Type B pancreatic cell (in vitro differentiated cells): ENCODE measurements at places on chromosomes 6 and 20. TPM values are rescaled to one million over a fixed set of nuclear protein-coding genes. Genes with fewer than 3 reads are reported as not detected.

NRN1 gene
- 0.48 and 6.3 TPM in 2 replicates for total RNA-seq

MCHR2 gene
- total RNA-seq = not detected in 2 replicates

RAD21L1 gene
- total RNA-seq = not detected in 2 replicates

RNF39 gene
- total RNA-seq = 1.5 TPM in 2 replicates

COQ3 gene
- 7.3 and 7.5 TPM in 2 replicates for total RNA-seq

MEI4 gene
- 0.29 and 1.1 TPM in 2 replicates for total RNA-seq

CDH22 gene
- total RNA-seq = 1.3 and 1.8 TPM in 2 replicates

FERMT1 gene
- 7.1 and 11.5 TPM in 2 replicates for total RNA-seq

DNA sequence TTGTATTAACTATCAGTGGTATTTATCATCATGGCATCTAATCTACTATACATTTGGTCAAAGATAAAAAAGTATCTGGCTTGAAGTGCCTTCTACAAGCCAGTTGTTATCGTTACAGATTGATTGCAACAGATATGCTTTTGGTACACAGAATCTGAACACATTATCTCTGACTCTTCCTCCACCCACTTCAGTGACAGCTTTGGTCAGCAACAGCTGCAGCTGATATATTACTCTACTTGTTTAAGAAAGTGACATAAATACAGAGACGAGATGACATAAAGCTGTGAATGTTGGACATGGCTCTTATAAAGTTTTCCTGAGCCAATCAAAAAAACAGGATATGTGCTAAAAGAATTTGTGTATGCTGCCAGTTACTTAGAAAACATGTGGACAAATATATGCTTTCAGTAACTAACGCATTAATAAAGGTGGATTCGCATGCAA lies 77.6 kb downstream of the HIVEP2 start:
- no peak for DNase-seq

DNA sequence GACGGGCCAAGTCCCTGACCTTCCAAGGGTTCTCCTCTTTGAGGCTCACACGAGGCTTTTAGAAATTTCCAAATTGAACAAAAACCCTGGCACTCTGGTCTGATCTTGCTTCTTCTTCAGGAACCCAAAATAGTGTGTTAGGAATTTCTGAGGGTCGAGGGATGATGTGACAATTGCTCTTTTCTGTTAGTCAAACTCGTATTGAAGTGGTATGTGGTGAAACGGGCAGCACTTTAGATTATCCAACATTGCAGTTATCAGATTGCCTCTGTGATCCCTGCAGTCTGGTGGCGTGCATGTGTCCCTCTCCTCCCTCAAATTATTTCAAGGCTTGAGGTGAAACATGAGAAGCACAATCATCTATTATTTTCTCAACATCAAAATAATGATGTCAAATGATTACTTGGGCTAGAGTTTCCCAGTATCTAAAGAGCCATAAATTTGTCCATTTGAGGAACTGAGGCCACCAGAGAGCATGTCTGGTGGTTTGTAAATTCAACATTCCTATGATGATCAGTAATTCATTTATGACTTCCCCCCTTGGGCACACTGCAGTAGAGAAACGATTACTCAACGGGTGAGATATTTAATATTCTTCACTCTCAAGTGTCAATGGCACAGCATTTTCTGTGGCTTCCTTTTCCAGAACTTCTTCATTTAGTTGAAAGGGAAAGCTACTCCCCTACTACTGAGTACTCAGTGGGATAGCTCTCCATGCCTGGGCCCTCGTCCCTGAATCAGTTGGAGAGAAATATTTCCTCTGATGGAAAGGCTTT lies 308.6 kb upstream of the MAP3K7 start:
- DNase-seq = no peak

DNA sequence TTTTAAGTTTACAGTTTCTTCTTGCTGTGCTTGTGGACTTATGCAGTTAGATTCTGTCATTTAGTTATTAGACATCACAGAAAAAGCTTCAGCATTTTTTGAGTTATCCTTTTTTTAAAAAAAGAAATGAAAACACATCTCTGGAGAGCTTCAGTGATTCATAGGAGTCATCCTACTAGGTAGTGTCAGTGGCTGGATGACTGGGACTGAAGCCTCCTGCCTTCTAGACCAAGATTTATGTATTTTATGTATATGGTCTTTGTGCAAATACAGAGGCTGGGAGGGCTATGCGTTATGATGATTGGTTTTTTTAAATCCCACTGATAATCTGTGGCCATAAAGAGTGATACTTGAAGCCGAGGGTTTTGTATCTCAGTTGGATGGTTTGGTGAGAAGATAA lies 125.9 kb upstream of the JAG1 start:
- DNase-seq = no peak

DNA sequence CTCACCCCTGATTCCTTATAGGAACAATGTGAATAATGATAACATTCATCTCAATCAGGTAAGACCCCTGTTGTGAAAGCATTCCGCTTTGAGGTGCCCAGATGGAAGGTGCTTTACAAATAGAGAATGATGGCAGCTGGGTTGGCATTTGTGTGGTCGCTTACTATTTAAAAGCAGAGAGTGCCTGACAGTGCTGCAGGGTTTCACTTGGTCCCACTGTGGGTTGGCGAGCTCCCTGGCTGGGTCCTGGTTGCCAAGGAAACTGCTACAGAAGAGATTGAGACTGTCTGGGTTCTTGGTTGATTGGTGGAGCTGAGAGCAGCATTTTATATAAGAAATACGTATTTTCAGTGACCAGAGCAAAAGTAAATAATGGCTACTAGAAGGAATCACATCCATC lies 207.2 kb upstream of the KCNQ5 start:
- no peak for DNase-seq

DNA sequence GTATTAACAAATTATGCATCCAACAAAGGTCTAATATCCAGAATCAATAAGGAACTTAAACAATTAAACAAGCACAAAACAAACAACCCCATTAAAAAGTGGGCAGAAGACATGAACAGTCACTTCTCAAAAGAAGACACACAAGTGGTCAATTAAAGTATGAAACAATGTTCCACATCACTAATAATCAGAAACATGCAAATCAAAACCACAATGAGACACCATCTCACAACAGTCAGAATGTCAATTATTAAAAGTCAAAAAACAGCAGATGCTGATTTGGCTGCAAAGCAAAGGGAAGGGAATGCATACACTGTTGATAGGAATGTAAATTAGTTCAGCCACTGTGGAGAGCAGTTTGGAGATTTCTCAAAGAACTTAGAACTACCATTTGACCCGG lies 129.3 kb downstream of the PFDN4 start:
- DNase-seq = no peak

DNA sequence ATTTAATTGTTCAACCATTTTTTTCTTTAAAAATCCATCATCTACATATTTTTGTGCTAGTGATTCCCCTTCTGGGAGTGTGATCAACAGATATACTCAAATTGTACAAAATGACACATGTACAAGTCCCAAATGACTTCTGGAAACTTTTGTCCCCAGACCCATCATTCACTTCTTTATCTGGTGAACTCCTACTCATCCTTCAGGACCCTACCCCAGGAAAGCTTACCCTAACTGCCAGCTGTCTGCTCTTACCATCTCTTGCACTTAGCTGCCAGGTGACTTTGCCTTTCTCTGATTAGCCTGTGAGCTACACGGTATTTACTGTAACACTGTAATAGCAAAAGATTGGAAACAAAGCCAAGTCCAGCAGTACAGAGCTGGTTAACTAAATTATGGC lies 55.3 kb downstream of the JPH2 start:
- no peak for DNase-seq

- DNase-seq = no peak
These were observed 6.5 kb upstream of the RNF24 start for GRCh38 chr20:4021906-4022305.

GRCh38 chr6:21348504-21349195 lies 244.9 kb upstream of the SOX4 start:
- DNase-seq = no peak

DNA sequence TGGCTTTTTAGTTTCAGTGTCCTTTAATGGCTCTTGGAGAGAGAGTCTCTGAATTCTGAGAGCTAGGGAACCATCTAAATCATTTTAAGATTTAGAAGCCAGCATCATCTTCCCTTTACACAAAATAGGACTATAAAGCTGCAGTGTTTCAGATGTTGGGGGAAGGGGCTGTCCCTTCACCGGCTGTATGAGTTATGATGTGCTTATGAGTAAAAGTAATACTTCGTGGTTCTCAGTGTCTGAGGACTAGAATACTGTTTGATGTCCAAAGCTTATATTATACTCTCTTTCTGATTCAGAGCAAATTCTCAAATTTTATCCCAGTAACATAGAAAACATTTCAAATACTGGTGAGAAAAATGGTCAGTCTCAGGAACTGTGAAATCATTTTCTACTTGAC lies 63.5 kb upstream of the FAM8A1 start:
- DNase-seq = no peak

- no peak for DNase-seq
These were observed 8.1 kb upstream of the OCSTAMP start for GRCh38 chr20:46558511-46558959.

DNA sequence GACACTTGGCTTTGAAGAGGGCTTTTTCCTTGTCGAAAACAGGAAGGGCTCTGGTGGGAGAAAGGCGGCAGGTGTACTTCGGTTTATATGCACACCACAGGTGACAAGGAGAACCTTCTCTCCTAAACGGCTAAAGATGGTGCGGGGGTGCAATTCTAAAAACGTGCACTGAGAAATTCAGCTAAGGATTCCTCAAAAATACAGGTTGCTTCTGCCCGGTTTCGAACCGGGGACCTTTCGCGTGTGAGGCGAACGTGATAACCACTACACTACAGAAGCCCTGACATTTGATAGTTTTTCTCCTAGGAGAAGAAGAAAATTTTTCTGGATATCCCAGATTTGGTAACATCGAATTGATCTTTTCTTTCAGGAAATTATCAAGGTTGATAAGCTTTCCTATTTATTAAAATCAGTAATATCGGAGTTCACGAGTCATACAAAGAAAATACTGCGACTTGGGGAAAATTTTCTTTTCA lies 32.0 kb downstream of the POM121L2 start:
- DNase-seq = no peak

GRCh38 chr6:135002229-135002844 lies 52.3 kb downstream of the HBS1L start:
- DNase-seq = no peak

- DNase-seq = no peak
These were observed 2.8 kb upstream of the LIME1 start for GRCh38 chr20:63733579-63734081.

GRCh38 chr6:117955684-117956256 lies 48.7 kb downstream of the SLC35F1 start:
- DNase-seq = no peak

DNA sequence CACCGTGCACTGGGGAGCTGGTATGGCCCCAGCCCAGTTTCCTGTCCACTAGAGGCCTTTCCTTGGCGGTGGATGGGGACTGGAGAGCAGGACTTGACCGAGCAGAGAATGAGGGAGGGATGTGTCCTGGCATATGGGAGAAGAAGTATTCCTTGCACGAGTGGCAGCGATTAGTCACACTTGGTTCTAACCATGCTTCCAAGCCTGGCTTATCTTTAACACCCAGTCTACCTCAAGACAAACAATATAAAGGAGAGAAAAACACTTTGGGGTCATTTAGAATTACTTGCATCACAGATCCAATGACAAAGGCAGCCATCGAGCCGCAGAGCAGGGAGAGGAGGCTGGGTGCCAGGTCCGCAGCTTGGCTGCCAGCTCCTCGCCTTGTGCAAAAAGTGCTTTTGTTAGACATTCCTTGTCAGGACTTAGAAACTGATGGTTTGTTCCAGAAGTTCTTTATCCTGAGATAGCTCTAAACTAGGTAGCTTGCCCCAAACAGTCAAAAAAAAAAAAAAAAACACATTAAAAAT lies 214.9 kb upstream of the GMDS start:
- no peak for DNase-seq

DNA sequence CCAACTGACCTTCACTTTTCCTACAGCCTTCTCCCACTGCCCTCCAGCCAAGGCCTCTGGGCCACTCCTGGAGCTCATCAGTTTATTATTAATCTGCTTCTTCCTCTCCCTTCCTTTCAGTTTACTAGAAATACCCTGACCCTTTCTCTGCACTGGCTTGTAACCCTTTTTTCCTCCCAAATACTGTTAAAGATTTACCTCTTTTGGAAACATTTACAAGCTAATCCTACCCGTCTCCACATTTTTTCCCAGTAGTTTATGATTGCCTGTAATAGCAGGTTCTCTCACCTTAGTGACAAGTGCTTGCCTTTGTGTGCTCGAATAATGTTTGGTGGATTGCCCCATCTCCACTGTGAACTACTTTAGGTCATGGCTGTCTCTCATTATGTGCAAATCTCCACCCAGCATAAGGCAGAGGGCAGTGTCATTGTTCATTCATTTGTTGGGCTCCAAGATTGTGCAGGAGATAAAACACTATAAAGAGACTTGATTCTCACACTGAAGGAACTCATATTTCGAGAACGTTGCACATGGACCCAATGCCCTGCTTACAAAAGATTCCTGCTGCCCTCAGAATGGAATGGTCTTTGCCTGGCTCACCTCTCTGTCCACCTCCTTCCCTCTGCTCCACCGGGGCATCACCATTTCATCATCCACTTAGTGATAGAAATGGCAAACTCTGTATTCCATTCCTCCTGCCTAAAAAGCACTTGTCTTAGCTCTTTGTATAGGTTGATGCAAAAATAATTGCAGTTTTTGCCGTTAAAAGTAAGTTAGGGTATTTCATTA lies 491.1 kb downstream of the UTRN start:
- DNase-seq = no peak

DNA sequence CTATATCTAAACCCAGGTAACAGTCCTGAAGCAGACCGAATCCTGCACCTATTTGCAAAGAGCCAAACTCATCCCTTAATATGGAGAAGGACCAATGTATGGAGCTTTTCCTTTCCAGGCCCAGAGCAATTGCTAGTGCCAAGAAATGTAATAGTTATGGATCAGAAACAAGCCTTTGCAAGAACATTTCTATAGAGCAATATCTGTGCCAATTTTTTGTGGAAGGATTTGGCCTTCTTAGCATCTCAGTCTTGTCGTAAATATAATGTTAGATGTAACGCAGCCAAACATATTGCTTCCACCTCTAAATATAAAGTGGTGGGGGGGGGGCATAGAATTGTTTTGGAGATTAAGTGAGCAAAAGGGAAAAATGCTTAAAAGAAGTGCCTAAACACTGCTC lies 2.7 kb downstream of the KIAA0408 start:
- DNase-seq = no peak

- DNase-seq = no peak
These were observed 4.2 kb downstream of the STMN3 start for GRCh38 chr20:63648895-63649589.
